Endodermal cell (in vitro differentiated cells): ENCODE measurements at places on chromosomes 11 and 22. TPM values are rescaled to one million over a fixed set of nuclear protein-coding genes. Genes with fewer than 3 reads are reported as not detected.

Gene OMP
- total RNA-seq = 1.7 TPM in 1 of 2 replicates, not detected in the other

Gene TSGA10IP
- total RNA-seq = 4.9 and 5.6 TPM in 2 replicates

DNA sequence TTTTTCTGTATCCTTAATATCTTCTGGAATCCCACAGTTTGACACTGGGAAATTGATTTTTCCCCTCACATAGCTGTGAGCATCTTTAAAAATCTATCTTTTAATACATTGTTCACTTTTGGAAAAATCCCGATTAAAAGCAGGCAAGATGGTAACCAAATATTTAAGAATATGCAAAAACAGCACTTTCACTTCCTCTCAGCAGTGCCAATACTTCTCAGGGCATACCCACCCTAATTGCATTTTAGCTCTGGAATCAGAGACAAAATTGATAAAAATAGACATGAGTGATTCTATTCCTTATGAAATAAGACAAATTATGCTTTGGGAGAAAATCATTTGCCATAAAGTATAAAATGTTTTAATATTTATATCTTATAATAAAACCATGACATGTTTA is 168.5 kb upstream of the CCDC90B start:
- no peak for DNase-seq

- DNase-seq = no peak
Observed at GRCh38 chr11:113991718-113992458, 17.0 kb downstream of the HTR3A start.

DNA sequence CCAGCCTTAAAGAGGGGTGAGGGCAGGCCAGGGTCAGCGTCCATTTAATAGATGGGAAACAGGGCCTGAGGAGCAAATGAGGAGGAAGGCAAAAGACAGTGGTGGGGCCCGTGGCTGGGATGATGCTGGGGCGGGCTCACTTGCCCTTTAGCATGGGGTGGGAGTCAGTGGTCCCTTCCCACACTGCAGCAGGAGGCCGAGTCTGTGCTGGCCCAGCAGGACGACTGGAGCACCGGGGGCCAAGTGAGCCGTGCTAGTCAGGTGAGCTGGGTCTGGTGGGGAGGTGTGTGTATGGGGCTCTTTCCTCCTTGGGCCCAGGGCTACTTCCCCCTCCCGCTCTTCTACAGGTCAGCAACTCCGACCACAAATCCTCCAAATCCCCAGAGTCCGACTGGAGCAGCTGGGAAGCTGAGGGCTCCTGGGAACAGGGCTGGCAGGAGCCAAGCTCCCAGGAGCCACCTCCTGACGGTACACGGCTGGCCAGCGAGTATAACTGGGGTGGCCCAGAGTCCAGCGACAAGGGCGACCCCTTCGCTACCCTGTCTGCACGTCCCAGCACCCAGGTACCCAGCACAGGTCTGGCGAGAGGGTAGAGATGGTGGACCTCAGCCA is 12.8 kb downstream of the SCYL1 start:
- no peak for DNase-seq

DNA sequence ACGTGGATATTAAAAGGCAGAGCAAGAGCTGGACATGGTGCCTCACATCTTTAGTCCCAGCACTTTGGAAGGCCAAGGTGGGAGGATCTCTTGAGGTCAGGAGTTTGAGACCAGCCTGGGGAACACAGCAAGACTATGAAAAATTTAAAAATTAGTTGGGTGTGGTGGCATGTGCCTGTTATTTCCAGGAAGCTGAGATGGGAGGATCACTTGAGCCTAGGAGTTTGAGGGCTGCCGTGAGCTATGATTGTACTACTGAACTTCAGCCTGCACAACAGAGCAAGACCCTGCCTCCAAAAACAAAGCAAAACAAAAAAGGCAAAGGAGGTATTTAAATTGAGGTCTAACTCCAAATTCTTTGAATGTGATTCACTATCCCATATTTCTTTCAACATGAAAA is 23.5 kb downstream of the RDX start:
- no peak for DNase-seq
